ENCODE measurements at places on chromosomes 13 and 19. TPM values are rescaled to one million over a fixed set of nuclear protein-coding genes. Genes with fewer than 3 reads are reported as not detected.

The CD177 gene
- total RNA-seq = not detected

The SHISA2 gene
- total RNA-seq = 0.12 TPM

The C13orf42 gene
- not detected for total RNA-seq

DNA sequence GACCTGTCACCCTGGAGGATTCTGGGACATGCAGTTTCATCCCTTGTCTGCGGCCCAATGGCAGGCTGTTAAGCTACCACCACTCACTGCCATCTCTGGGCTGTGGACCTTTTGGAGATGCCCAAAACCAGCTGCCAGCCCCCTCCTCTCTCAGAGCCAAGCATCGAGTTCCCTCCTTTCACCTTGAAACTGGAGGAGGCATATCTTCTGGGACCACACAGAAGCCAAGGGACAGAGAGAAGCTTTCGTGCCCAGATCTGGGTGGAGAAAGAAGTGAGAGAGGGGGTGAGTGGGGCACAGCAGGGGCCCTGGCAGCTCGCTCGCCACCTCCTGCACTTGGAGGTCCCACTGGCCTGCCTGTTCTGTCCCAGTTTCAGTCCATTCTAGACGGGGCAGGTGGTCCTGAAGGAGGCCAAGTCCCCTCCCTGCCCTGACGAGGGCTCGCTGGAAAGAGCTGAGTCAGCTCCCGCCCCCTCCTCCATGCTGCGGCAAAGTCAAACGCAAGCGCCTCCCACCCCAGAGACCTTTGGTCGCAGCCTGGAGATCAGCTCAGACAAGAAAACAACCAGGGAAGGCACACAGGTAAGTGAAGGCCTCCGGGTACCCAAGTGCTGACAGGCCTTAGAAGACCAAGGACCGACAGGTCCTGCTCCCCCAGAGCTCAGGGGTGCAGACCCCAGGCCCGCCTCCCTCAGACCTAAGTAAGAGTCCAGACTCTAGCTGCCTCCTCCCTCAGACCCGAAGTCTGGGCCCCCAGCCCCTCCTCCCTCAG, 3.8 kb downstream of the BCAT2 start:
- DNase-seq = no peak
- no peak overlapping the region for H3K27ac ChIP-seq
- peaks cover 10% of the 10 kb centered on the region for H3K4me1 ChIP-seq

DNA sequence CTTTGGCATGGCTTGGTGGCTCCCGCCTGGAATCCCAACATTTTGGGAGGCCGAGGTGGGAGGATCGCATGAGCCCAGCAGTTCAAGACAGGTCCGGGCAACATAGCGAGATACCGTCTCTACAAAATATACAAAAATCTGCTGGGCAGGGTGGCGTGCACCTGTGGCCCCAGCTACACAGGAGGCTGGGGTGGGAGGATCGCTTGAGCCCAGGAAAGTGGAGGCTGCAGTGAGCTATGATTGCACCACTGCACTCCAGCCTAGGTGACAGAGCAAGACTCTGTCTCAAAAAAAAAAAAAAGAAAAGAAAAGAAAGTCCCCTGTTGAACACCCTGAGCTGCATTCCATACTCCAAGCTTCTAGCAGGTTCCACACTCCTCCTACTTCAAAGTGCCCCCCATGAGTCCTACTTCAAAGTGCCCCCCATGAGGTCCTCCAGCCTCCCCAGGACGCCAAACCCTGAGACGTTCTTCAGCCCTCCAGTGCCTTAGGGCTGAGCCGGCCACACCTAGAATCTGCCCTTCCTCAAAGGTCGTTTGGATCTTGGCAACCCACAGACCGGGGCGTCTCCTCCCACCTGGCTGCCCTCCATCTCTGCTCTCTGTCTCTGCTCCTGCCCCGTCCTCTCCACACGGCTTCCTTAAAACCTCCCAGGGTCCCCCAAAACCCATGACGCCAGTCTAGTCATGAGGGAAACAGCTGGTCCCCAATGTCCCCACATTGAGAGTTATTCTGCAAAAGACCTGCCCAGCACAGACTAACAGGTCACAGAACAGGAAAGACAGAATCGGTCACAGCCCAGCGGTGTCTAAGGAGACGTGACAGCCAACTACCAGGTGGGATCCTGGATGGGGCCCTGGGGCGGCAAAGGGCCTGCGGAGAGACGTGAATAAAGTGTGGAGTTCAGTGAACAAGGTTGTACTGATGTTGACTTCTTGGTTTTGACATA, 4.8 kb downstream of the TJP3 start:
- no peak overlapping the region for H3K27ac ChIP-seq
- no peaks in the 10 kb centered on the region for H3K36me3 ChIP-seq
- H3K4me1 ChIP-seq = peaks cover 7% of the 10 kb centered on the region
- H3K27me3 ChIP-seq = no peaks in the 10 kb centered on the region
- no peak overlapping the region for H3K4me3 ChIP-seq

DNA sequence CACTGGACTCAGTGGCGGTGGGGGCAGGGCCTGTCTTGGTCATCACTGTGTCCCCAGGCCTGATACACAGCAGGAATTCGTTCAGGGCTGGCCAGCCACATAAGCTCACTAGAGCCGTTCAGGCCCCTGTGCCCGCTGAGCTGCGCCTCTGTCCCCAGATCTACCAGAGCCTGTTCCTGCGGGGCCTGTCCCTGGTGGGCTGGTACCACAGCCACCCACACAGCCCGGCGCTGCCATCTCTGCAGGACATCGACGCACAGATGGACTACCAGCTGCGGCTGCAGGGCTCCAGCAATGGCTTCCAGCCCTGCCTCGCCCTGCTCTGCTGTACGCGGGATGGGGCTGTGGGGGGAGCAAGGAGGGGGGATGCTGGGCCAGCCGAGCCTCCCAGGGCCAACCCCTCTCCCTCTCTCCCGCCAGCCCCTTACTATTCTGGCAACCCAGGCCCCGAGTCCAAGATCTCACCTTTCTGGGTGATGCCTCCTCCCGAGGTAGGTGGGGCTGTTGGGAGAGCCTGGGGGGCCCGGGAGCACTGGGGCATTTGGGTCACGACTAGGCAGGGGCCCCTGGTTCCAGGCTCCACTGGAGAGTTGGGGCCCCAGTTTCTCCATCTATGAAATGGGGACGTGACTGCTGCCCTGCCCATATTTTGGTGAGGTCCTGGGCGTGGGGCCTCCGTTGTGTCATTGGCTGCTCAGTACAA, 13.9 kb downstream of the MPND start:
- H3K4me1 ChIP-seq = no peaks in the 10 kb centered on the region
- H3K36me3 ChIP-seq = peaks cover 43% of the 10 kb centered on the region
- no peak overlapping the region for H3K4me3 ChIP-seq
- no peaks in the 10 kb centered on the region for H3K27me3 ChIP-seq
- H3K27ac ChIP-seq = no peak overlapping the region

- DNase-seq = no peak
- H3K36me3 ChIP-seq = no peaks in the 10 kb centered on the region
- H3K4me3 ChIP-seq = no peak overlapping the region
- no peaks in the 10 kb centered on the region for H3K27me3 ChIP-seq
These were observed 27.4 kb downstream of the CD177 start for GRCh38 chr19:43380771-43381386.

- H3K4me1 ChIP-seq = peaks cover 31% of the 10 kb centered on the region
- H3K27me3 ChIP-seq = no peaks in the 10 kb centered on the region
- H3K36me3 ChIP-seq = peaks cover 9% of the 10 kb centered on the region
- H3K27ac ChIP-seq = peak overlapping the region; percentile 83
- no peak for DNase-seq
These were observed 89.3 kb downstream of the KL start for GRCh38 chr13:33105387-33106005.

- H3K4me1 ChIP-seq = peaks cover 22% of the 10 kb centered on the region
- H3K27me3 ChIP-seq = no peaks in the 10 kb centered on the region
- no peak overlapping the region for H3K4me3 ChIP-seq
- H3K27ac ChIP-seq = peak overlapping the region; percentile 0
- no peaks in the 10 kb centered on the region for H3K36me3 ChIP-seq
These were observed 42.2 kb downstream of the DLEU7 start for GRCh38 chr13:50801087-50801931.

DNA sequence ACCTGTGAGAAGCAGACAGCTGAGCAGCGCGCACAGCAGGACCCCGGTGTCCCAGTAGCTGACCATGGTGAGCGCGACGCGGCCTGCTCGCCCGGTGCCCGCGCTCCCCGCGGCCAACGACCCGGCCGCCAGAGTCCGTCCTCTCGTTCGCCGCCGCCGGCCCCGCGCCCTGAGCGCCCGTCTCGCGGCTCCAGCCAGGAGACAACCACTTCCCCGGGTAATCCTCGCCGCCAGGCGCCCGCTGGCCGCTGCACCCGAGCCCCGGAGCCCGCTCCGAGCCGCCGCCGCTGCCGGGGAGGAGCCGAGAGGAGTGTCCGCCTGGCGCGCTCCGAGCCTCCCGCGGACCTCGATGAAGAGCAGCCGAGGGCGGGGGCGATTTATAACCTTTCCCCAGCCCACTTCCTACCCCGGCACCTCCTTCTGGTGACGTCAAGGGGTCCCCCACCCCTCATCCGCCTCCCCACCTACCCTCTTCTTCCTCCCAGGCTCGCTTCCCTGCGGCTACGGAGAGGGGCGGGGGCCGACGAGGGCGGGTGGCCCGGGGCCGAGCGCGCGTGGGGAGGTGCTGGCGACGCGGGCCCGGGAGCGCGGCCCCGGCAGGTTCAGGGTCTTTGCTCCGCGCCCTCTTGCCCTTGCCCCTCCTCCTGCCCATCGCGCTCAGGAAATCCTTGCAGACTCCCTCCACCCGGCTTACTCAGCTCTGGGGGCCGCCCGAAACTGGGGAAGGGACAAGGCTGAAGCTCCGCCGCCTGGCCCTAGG, at the start of gene FLT1:
FLT1 (minus strand) TSS at position 351 of the 760 bp plus-strand sequence; CDS start at position 66, 285 bp downstream.
- H3K36me3 ChIP-seq = no peaks in the 10 kb centered on the region
- peaks cover 29% of the 10 kb centered on the region for H3K27me3 ChIP-seq
- DNase-seq = peak; percentile 85
- peaks cover 25% of the 10 kb centered on the region for H3K4me1 ChIP-seq
- H3K4me3 ChIP-seq = peak within 1 kb of the TSS; percentile 63

DNA sequence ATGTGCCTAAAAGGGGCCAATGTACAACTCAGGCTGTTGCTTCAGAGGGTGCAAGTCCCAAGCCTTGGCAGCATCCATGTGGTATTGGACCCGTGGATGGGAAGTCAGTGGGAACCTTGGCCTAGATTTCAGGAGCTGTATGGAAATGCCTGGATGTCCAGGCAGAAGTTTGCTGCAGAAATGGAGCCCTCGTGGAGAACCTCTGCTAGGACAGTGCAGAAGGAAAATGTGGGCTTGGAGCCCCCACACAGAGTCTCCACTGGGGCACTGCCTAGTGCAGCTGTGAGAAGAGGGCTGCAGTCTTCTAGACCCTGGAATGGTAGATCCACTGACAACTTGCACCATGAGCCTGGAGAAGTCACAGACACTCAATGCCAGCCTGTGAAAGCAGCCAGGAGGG, 28.5 kb downstream of the GPC5 start:
- H3K4me1 ChIP-seq = no peaks in the 10 kb centered on the region
- H3K27ac ChIP-seq = no peak overlapping the region
- no peaks in the 10 kb centered on the region for H3K36me3 ChIP-seq
- no peak overlapping the region for H3K4me3 ChIP-seq
- DNase-seq = no peak

GRCh38 chr19:19628501-19629134, 598 bp upstream of the LPAR2 start:
- DNase-seq = no peak
- peaks cover 10% of the 10 kb centered on the region for H3K27me3 ChIP-seq
- peak overlapping the region; percentile 47 for H3K4me3 ChIP-seq

- H3K4me1 ChIP-seq = no peaks in the 10 kb centered on the region
- no peak overlapping the region for H3K4me3 ChIP-seq
- no peak for DNase-seq
- H3K27ac ChIP-seq = no peak overlapping the region
- no peaks in the 10 kb centered on the region for H3K27me3 ChIP-seq
- H3K36me3 ChIP-seq = no peaks in the 10 kb centered on the region
These were observed 112.2 kb downstream of the IER2 start for GRCh38 chr19:13262450-13262849.
